ENCODE measurements at places on chromosomes 5 and 9.

DNA sequence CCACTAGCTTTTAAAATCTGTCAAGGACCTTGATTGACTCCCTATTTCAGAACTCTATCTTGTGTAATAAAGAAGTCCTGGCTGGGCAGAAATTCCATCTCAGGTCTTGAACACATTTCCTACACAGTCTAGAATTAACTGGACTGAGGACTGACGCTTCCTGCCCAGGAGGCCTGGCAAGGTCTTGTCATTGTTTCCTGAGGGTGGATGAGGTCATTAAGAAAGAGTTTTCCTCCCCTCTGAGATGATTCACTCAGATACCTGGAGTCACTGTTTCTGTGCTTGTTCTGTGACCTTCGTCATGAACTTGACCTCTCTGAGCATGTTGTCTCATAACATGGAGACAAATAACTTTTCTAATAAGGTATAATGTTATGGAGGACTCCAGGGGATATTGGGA is 10.0 kb downstream of the MTAP start:
- no peak for DNase-seq

- no peak for DNase-seq
Measured at GRCh38 chr5:137360607-137361006, 138.5 kb downstream of the SPOCK1 start.

DNA sequence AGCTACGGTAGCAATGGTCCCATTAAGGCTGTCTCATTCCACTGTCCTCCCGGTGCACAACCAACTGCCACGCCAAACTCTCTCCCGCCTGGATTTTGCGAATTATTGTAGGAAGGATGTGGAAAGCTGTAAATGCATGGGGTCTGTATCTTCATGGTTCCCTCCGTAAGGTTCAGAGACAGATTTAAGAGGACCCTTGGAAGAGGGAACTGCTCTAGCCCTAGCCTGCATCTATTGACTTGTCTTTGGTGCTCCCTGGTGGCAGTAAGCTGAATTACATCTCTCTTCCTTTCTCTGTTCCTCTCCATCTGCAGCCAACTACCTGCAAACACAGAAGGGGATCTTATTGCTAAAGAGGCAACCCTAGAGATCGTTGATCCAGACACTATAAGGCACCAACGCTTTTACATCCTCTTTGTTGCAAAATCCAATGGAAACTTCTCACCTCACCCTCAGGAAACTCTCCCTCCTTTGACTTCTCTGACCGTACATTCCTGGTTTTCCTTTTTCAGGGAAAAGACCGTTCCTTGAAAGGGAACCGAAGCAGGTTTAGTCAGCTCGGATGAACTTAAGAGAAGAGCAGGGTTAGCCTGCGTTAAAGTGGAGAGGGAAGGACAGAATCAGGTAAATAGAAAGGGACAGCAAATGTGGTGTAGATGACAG is 11.9 kb downstream of the CAPSL start:
- peak; percentile 57 for DNase-seq

DNA sequence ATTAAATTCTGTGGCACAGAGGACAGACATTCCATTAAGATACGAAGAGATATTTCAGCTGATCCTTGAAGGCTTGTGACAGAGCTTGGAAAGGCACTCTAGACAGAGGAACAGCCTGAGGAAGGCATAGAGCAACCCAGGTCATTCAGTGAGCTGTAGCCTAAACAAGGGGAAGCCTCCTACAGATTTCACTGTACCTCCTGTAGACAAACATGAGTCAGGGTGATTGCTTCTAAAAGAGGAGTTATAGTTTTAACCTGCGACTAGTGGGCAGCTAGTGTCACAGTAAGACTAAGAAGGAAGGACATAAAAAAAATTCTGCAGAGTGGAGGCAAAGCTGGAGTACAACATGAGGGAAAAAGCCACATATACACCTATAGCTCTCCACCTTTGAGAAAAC is 43.5 kb upstream of the ANKDD1B start:
- peak; percentile 7 for DNase-seq

DNA sequence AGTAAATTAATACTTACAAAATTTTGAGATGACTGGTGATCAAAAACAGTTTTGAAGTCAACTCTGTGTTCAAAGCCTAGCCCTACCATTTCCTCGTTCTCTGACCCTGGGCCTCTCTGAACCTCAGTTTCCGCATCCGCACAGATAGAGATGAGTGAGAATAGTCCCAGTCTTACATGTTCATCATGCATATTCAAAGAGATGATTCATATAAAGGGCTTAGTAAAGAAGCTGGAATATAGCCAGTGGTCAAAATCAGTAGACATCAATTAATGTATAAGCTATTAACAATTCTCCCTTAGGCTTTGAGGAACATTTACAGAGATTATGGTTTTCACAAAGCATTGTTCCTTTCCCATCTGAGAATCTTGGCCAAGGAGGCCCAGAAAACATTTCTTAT is 250.6 kb downstream of the SPOCK1 start:
- DNase-seq: no peak

Measured in ELF-1 (cell line).